RPMI7951 (cell line): ENCODE measurements at places on chromosomes 16 and 17. TPM values are rescaled to one million over a fixed set of nuclear protein-coding genes. Genes with fewer than 3 reads are reported as not detected.

The VTN gene
- 0.10 and 0.60 TPM in 2 replicates for total RNA-seq

- no peak for DNase-seq
Measured at GRCh38 chr16:24319126-24319814, 63.1 kb downstream of the CACNG3 start.

DNA sequence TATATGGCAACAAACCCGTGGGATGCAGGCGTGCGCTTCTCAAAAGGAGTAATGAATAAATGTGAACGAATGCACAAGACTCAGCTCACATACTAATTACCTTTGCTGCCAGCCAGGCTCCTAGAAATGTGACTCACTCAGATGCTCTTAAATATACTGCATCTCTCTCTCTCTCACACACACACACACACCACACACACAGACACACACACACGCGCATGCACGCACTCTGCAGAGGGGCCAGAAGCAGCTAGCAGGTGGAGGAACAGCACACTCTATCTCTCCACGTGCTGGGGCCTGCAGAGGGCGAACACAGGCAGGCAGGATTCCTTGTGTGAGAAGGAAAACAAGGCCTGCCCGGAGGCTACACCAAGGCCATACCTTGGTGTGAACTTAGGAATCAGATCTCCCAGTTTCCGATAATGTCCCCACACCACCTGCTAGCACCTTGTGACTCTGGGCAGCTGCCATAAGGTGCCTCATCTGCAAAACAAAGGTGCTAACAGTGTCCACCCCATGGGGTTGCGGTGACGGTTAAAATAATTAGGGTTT is 5.3 kb downstream of the GPRC5B start:
- DNase-seq = peak; percentile 3

- peak; percentile 12 for DNase-seq
Measured at GRCh38 chr17:80408872-80409271, 6.1 kb upstream of the ENDOV start.

The ADAD2 gene
- total RNA-seq = not detected in 2 replicates

- no peak for DNase-seq
Measured at GRCh38 chr16:67489401-67490083, 6.2 kb upstream of the AGRP start.

DNA sequence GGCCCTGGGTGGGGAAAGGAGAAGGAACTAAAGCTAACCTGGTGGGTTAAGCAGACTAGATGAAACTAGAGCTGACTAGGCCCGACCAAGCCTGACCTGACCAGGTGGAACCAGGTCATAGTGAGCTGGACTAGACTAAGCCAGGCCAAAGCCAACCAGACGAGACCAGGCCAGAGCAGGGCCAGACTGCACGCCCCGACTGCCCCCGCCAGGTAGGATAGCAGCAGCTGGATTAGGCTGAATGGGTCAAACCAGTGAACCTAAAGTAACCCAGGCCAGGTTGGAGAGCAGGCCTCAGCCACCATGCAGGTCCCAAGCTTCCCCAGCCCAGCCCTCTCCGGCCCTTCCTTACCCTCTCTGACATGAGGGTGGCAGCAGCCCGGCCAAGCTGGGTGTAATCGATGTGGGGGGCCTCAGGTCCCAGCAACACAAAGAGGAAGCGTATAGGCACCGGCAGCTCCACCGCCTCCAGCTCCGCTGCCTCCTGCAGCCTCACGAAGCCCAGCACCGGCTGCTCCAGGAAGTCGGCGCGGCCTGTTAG is 9.1 kb downstream of the SLC4A1 start:
- no peak for DNase-seq
